T-helper 2 cell treated with Interferon-gamma antibody and Interleukin-4, amounts not matched to agents 5 μg/mL and 100 μg/mL, for 36 hours (primary cell): ENCODE measurements at places on chromosomes 6 and 20.

DNA sequence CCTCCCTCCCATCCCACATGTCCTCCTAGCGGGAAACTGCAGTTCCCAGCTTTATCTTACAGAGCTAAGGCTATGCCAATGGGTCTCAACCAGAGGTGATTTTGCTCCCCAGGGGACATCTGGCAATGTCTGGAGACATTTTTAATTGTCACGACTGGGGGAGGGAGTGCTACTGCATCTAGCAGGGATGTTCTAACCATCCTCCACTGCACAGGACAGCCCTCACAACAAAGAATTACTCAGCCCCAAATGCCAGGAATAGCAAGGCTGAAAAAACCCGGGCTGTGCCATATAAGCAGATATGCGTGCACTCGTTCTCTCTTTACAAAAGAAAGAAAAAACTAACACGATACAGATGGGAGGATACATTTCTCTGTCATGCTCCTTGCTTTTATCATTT is 8.5 kb downstream of the MRPS18A start:
- no peak for DNase-seq

DNA sequence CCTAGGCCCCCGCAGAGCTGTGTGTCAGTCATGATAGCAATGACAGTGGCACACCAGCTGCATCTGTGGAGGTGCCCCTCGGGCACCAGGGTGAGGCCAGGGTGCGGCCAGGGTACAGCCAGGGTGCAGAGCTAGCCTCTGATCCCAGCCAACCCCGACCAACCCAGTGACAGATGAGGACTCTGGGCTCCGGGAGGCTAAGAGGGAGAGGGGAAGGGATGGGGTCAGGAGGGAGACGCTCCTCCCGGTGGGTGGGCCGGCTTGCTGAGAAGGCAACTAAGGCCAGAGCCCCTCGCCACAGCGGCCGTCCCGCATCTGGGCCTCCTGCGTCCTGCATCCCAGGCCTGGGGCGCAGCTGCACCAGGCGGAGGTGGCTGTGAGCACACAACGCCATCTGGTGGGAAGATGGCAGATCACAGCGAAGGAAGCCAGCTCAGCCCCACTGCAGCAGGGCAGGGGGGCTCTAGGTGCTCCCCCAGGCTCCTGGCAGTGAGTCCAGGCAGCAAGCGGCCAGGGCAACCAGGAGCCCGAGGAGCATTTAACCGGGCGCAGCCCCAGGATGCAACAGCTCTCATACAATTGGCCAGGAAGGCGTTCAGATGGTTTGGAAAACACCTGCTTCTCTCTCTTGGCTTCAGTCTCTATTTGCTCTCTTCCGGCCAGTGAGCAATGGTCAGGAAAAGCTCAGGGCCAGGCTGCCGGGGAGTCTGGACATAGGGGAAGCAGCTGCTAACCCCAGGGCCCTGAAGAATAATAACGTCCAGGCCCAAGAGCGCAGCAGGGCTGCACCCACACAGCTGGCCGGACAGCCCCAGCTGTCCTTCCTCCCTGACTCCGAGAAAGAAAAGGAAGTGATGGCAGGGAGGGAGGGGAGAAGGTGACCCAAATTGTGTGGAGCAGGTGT is 169.4 kb downstream of the TAF4 start:
- no peak for DNase-seq

- no peak for DNase-seq
Observed at GRCh38 chr6:141264101-141264500, 868.6 kb upstream of the GJE1 start.

DNA sequence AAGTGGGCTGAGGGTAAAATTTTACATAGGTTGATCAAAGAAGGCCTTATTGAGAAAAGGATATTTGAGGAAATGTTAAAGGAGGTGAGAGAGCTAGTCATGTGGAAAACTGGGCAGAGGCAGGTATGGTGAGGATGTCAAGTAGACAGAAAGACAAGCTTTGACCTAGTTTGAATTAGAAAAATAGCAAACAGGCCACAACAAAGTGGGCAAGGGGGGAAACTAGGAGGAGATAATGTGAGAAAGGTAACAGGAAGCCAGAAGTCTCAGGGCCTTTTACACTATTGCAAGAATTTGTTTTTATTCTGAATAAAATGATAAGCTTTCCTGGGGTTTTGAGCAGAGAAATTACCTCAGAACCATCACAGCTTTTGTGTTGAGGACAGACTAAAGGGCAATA is 115.7 kb downstream of the RWDD2A start:
- DNase-seq = no peak

DNA sequence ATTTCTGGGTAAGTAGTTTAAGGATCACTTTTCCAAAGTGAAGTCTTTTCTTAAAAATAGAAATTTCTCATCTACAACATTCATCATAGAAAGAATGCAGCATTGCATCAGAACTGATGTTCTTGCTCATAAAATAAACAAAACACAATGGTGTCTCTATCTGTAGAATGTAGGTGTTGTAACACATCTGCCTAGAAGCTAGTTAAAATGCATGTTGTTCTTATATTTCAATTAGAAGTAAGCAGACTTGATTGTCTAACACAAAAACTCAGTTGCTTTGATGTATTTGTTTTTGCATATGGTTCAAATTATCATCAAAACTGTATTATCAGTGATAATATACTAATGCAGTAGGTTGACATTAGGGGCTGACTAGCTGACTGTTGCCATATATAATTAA is 654.7 kb upstream of the FLRT3 start:
- DNase-seq = no peak

DNA sequence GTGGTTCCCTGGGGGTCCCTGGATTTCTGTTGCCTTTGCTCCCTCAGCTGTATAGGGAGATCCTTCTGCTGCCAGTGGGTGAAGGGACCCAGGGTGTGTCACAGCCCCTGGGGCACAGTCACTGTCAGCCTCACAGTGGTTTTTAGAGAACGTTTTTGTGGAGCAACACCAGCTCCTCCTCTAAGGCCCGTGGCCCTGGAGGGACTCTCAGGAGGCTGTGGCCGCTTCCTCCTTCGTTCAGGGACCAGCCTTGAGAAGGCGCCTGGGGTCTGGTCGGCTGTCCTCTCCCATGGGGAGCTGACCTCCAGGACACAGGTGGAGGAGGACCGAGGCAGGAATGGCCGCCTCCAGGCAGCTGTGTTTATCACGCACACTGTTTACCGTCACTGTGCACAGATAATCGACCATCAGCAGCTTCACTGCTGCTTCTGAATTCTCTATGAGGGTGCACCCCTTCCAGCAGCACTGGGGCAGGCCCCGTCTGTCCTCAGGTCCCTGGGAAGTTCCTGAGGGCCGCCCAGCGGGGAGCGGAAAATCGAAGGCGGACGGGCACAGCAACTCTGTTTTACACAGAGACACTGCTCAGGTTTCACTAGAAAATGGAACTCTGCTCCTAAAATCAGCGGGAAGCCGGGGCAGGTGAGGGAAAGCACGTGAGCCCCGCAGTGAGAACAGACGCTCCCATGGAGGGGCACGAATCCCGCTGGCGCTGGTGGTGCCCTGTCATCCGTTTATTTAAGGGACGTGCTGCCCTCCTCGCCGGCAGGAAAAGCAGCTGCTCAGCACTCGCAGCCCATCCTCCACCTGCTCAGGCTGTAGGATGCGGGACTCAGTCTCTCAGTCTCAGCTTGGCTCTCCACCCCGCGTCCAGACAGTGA is 10.4 kb upstream of the FRMD1 start:
- no peak for DNase-seq

- no peak for DNase-seq
Observed at GRCh38 chr6:3610921-3611320, 140.6 kb downstream of the PXDC1 start.

GRCh38 chr6:133788556-133788955 is 100.4 kb upstream of the TCF21 start:
- no peak for DNase-seq

GRCh38 chr6:112148103-112148502 is 60.7 kb downstream of the FAM229B start:
- DNase-seq = no peak
